ENCODE measurements at places on chromosomes 6 and 20. TPM values are rescaled to one million over a fixed set of nuclear protein-coding genes. Genes with fewer than 3 reads are reported as not detected.

The C20orf144 gene
- total RNA-seq, result 0.44 TPM

The PAQR8 gene
- total RNA-seq, result 10.7 TPM

The CST4 gene
- not detected for total RNA-seq

The CALHM5 gene
- 0.45 TPM for total RNA-seq

The ZNF311 gene
- total RNA-seq, result 1.3 TPM

The GSTA1 gene
- not detected for total RNA-seq

The FGD2 gene
- not detected for total RNA-seq

The FKBP1C gene
- total RNA-seq, result 1.5 TPM

The PERP gene
- 3.3 TPM for total RNA-seq

The EYS gene
- 0.40 TPM for total RNA-seq

The RCAN2 gene
- total RNA-seq, result 3.6 TPM

DNA sequence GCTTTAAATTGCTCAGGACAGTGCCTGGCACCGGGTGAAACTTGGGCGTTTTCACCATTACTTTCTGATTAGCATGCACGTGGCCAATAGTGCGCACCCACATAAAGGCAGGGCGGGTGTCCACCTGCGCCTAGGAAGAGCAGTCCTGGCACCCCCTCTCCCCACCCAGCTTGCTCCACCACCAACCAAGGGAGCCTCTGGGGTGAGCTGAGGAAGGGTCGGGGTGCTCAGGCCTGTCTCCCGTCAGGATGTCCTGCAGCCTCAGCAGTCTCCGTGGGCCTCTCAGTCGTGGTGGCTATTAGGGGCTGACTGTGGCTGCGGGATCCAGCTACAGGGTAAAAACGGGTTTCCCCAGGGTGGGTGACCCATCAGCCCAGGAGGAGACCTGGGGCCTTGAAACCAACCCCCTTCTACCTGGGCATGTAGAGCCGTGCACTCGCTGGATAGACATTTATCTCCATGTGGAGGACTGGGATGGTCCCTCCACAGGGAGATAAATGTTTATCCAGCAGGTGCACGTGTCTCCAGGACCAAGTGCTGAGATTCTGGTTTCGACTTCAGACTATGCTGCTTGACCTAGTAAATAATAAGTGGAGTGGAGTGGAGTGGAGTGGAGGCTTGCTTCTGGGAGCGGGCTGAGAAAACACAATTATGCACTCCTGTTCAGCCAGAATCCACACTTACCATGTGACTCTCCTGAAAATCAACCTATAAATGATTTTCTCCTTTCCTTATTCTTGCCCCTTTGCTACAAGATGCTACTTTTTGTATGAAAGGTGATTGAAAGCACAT lies 91.1 kb downstream of the ZDHHC14 start:
- DNase-seq, result no peak

DNA sequence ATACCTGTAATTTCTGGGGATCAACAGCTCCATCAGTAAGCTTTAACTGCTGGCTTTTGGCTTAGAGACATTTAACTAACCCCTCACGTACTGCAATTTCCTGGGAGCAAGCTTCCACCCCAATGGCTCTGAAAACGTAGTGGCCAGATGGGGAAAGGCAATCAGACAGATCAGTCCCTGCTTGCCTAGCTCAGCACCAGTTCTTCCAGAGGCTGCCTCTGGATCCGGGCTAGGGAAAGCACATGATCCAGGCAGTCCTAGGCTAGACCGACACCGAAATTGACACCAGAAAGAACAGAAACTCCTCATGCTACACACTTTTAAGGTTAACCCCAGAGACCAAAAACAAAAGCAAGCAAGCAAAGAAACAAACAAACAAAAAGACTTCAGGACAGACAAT lies 13.3 kb downstream of the PREP start:
- no peak for DNase-seq

GRCh38 chr6:56370561-56371211 lies 123.3 kb upstream of the COL21A1 start:
- DNase-seq, result no peak

GRCh38 chr6:22829070-22829469 lies 259.7 kb downstream of the HDGFL1 start:
- no peak for DNase-seq

DNA sequence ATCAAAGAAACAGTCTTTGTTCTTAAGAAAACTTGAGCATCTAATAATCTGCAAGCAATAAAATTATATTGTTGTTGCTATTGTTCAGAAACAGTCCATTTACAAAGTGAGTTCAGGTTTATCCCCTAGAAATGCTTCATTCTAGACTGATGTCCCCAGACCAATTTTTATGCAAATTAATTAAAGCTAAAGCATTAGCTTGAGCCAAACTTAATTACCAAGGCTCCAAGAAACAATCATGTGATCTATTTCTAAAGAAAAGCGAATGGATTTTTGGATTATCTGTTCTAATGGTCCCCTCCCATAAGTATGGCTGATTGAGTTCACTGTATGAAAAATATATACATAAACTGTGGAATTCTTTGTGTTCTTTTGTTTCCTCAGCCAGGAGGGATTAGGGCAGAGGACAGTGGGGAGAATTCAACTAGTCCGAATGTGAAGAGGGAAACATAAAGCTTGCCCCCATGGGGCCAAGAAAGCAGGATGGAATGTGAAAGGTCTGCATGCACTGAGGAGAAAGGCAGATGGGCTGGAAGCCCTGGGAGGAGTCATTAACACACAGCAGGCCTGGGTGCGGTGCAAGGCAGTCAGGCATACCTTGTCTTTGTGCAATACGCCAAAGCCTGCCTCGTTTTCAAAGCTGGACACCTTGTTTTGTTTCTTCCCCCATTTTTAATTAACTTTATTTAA lies 597.1 kb downstream of the KIF16B start:
- DNase-seq, result no peak
